ENCODE measurements at places on chromosomes 4 and X.

GRCh38 chrX:100663642-100664041, 19.6 kb downstream of the SRPX2 start:
- no peak for DNase-seq

GRCh38 chr4:102832667-102833066, 5.3 kb upstream of the UBE2D3 start:
- no peak for DNase-seq

DNA sequence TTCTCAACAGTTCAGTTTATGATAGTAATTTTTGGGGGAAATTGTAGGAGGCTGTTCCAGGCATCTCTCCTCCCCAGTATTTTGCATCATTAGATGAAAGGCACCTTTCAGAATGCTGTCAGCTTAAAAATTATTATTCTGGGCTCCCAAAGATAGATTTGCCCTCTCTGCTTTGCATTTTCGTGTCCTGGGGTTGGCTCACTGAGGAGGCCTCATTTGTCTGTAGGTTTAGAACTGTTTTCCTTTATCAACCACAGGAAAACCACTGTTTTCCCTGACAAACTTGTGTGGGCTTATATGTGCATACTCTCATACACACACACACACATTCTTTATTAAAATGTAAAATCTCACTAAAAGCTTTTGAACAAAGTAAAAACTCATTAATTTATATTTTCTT, 197.2 kb upstream of the VCX3A start:
- no peak for DNase-seq

DNA sequence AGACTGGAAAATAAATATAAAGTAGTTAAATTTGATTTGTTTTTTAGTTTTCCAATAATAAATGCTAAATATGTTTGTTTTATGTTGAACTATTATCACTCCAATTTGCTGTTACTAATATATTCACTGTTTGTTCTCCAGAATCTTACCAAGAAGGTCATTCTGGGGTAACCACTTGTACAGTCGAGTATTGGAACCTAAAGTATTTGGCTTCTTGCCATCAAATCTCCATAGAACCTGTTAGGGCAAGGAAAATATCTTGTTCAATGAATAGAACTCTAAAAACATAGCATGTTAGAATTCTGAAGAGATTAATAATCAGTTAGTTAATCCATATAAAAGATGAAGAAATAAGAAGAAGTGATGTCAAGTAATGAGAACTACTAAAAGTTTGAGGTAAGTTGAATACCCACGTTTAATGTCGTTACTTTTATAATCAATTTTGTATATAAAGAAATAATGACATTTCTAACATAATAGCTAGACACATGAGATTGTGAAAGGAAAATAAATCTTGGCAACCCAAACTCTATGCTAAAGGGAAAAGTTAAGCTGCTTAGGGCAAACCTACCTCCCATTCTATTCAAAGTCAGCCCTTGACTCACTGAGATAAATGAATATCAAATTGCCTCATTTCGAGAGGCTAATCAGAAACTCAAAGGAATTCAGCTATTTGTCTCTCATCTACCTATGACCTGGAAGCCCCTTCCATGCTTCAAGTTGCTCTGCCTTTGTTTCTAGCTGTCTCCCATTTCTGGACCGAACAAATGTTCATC, 15.3 kb downstream of the UGT2B15 start:
- DNase-seq, result no peak

DNA sequence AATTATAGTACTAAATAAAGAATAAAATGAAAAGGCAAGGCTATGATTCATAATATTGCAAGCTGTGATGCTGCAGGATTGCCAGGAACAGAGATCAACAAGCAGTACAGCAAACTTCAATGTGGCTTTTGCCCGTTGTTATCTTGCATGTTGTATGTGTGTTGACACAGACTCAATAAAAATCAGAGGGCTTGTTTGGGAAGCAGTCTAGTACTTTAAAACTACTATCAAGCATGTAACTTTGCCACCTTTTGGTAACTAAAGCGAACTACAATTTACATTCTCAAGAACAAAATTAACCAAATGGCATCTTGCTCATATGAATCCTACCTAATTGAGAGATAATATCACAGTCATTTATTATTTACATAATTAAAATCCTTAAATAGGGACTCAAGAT, 79.8 kb upstream of the GPM6A start:
- no peak for DNase-seq

- DNase-seq, result no peak
Measured at GRCh38 chrX:9961750-9962149, 5.4 kb upstream of the CLDN34 start.

- no peak for DNase-seq
Measured at GRCh38 chr4:177228599-177228998, 81.1 kb upstream of the NEIL3 start.

DNA sequence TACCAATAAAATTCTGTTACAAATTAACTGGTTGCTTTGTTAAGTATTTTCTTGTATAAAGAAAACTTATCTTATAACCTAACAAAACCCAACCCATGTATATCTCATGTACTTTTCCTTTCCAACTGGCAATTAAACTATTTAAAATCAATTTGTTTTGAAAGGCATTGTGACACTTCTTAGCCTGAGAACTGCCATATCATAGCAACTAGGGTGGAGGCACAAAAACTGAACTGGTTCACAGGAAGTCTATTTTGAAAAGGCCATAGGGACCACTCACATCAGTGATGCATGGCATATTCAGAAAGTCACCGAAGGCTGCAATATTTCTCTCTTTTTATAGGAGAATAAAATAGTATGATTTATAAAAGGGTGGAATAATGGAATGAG, 40.5 kb upstream of the ARSJ start:
- DNase-seq, result no peak

GRCh38 chrX:10235851-10236250, 79.1 kb downstream of the CLCN4 start:
- DNase-seq, result no peak

DNA sequence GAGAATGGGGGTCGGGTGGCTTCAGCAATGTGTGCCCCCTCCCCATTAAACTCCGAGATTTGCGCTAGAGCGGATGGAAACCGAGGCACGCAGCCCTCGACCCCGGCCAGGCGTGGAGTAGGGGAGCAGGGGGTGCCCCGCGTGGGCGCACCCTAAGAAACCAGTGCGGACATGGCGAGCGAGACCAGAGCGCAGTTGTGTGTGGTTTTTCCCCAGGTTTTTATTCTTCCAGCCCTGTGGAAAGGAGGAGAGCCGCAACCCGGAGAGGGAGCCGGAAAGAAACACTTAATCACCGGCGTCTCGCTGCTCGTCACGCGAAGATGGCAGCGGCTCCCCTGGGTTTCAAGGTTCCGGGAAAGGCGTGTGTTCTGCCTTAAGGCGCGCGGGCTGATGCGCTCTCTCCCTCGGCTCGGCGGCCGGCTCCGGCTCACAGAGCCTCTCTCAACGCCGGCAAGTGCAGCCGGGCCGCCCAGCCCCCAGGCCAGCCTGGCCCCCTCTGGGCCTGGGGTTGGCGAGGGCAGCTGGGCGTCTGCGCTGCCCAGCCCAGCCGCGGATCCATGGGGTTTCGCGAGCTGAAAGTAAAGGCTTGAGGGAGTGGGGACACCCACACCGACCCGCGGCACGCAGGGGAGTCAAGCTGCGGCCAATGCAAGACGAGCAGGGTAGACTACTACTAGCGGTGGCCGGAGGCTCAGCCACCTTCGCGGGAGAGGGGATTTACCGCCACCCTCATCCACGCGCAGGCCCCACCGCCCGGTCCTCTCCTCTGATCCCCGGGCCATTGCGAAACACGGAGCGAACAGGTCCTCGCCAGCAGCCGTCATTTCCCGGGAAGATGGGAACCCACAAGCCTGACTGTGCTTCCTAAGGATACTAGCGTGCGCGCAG, 74.0 kb upstream of the BCOR start:
- no peak for DNase-seq

GRCh38 chrX:150506486-150506885, 61.9 kb upstream of the MTM1 start:
- DNase-seq, result no peak

- DNase-seq, result no peak
Measured at GRCh38 chr4:35189988-35190613, 1054.2 kb downstream of the ARAP2 start.

- DNase-seq, result no peak
Measured at GRCh38 chrX:153865321-153865580, 20.7 kb downstream of the L1CAM start.
